ENCODE measurements at places on chromosomes 13 and 19. TPM values are rescaled to one million over a fixed set of nuclear protein-coding genes. Genes with fewer than 3 reads are reported as not detected.

The FFAR3 gene
- total RNA-seq = not detected

The SULT2A1 gene
- total RNA-seq = not detected

The ZNF627 gene
- 3.4 TPM for total RNA-seq

The KCNN4 gene
- 48.4 TPM for total RNA-seq

The COX6B2 gene
- total RNA-seq = 0.91 TPM

The CNN1 gene
- total RNA-seq = 0.45 TPM

The LILRB5 gene
- 0.05 TPM for total RNA-seq

The TLE6 gene
- total RNA-seq = 4.5 TPM

The ATP1A3 gene
- 5.9 TPM for total RNA-seq

The C19orf81 gene
- total RNA-seq = 7.6 TPM

The NMRK2 gene
- not detected for total RNA-seq

The SPIB gene
- total RNA-seq = 0.18 TPM

The FAM98C gene
- 15.6 TPM for total RNA-seq

The TUBA3C gene
- total RNA-seq = not detected

The VSTM2B gene
- 0.09 TPM for total RNA-seq

The ZNF358 gene
- 17.7 TPM for total RNA-seq

The S1PR5 gene
- 1.1 TPM for total RNA-seq

The PLPPR2 gene
- total RNA-seq = 8.1 TPM

The NCR1 gene
- not detected for total RNA-seq

The KANK3 gene
- total RNA-seq = 7.2 TPM

The FAM216B gene
- not detected for total RNA-seq

The NUDT19 gene
- 42.6 TPM for total RNA-seq

The ZNF382 gene
- total RNA-seq = 0.07 TPM

The RNF17 gene
- total RNA-seq = not detected

The CYP2A6 gene
- not detected for total RNA-seq

The SPTBN4 gene
- total RNA-seq = 0.41 TPM

Data from A549 treated with dexamethasone at 1 μM for 4 hours (cell line).